ENCODE measurements at places on chromosomes 6 and 20. TPM values are rescaled to one million over a fixed set of nuclear protein-coding genes. Genes with fewer than 3 reads are reported as not detected.

Gene FOXQ1
- total RNA-seq, result not detected

Gene NR2E1
- not detected for total RNA-seq

GRCh38 chr20:63808964-63809674, 21.9 kb downstream of the ZBTB46 start:
- H3K4me3 ChIP-seq, result no peak overlapping the region
- no peak for DNase-seq
- H3K27me3 ChIP-seq, result no peaks in the 10 kb centered on the region
- peaks cover 4% of the 10 kb centered on the region for H3K36me3 ChIP-seq
- H3K27ac ChIP-seq, result no peak overlapping the region
- H3K4me1 ChIP-seq, result peaks cover 48% of the 10 kb centered on the region

DNA sequence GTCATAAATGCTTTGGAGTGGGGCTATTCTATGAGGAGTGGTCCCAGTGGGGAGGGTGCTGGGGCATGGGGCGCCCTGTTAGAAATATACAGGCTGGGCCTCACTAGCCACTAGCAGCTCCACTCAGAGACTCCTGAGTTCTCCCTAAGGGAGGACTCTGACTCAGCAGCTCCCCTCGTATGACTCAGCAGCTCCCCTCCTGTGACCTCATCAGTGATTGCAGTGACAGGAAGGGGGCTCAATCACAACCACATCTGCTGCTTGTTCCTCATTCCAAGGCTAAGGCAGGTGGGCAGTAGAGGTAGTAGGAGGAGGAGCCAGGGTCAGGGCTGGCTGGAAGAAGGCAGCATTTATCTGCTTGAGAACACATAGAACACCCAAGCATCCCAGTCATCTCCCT, 73.7 kb downstream of the PRND start:
- H3K4me1 ChIP-seq, result no peaks in the 10 kb centered on the region
- no peak for DNase-seq
- H3K36me3 ChIP-seq, result peaks cover 22% of the 10 kb centered on the region
- no peak overlapping the region for H3K27ac ChIP-seq

DNA sequence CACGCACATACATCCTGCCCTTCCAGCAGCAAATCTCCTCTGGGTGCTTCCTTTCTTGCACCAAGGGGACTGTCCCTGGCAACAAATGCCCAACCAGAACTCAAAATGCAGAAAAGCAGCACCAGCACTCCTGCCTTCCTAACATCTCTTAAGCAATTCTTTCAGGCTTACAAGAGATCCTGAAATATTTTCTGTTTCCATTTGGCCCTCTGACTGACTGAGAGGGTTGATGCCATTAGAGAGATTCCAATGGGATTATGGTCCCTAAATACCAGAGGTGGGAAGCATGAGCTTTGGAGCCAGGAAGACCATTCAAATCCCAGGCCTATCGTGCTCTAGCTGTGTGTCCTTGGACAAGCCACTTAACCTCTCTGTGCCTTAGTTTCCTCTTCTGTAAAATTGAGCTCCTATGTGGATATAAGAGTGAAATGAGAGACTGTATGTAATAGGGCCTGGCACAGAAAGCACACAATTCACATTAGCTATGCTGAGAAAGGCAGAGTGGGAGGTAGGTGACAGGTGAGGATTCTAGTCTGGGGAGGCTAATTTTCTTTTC, 56.8 kb downstream of the PRDM1 start:
- H3K27me3 ChIP-seq, result peaks cover 16% of the 10 kb centered on the region
- no peak for DNase-seq
- H3K4me3 ChIP-seq, result no peak overlapping the region
- peaks cover 9% of the 10 kb centered on the region for H3K4me1 ChIP-seq
- H3K36me3 ChIP-seq, result no peaks in the 10 kb centered on the region

Gene TRDN
- total RNA-seq, result 453 TPM

Gene DDO
- total RNA-seq, result 37.6 TPM
